ENCODE measurements at places on chromosomes 7 and 10.

DNA sequence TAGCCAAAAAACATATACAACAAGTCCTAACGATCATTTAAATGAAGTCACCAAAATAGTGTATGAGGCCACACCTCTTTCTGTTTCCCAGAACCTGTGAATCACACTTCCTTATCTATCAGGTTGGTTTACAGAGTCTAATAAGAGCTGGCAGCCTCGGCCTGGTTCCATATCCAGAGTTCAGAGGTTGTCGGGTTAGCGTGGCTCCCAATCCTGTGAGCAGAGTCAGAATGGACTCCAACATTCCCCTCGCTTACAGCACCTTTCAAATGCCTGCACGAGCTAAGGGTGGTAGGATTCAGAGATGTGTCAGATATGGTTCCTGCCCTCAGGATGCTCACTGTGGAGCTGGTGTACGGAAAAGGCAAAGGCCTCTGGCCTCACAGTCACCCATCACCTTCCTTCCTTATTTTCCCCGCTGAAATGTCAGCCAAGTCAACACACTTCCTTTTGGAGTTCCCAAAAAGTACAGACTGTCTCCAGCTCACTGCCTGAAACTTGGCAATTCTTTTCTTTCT is 6.0 kb downstream of the IL15RA start:
- no peak for DNase-seq

GRCh38 chr7:45114926-45115325 is 3.4 kb upstream of the TBRG4 start:
- no peak for DNase-seq

- peak; percentile 98 for DNase-seq
Measured at GRCh38 chr10:88385601-88386203, 197.4 kb downstream of the RNLS start.

DNA sequence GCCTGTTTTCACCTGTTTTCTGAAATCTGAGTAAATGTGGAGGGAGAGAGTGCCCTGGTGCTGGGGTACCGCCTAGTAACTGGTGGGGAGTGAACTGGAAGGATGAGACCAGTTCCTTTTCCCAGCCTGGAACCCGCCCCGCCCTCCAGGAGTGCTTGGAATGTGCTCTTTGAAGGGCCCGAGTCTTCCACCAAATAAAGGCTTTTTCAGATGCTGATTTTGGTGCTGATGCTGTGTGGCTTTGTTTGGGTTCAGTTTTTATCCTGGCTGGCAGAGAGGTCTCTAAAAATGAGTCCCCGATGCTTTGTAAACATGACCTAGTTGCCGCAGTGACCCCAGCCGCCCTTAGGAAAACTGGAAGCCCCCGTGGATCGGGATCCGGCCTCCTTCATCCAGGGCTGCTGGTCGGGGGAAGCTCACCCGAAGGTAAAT is 25.9 kb downstream of the FOXK1 start:
- no peak for DNase-seq

GRCh38 chr7:79471283-79471682 is 17.8 kb upstream of the MAGI2 start:
- no peak for DNase-seq

DNA sequence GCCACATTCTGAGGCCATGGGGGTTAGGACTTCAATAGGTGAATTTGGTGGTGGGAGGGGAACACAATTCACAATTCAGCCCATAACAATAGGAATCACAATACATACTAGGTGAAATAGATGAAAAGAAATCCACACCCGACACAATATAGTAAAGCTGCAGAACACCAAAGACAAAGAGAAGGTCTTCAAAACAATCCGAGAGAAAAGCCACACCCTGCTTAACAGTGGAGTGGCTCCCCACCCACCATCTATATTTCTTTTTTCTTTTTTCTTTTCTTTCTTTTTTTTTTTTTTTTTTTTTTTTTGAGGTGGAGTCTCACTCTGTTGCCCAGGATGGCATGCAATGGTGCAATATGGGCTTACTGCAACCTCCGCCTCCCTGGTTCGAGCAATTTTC is 14.7 kb upstream of the TIAL1 start:
- DNase-seq: no peak

GRCh38 chr7:14505906-14506305 is 396.6 kb downstream of the DGKB start:
- DNase-seq: no peak

DNA sequence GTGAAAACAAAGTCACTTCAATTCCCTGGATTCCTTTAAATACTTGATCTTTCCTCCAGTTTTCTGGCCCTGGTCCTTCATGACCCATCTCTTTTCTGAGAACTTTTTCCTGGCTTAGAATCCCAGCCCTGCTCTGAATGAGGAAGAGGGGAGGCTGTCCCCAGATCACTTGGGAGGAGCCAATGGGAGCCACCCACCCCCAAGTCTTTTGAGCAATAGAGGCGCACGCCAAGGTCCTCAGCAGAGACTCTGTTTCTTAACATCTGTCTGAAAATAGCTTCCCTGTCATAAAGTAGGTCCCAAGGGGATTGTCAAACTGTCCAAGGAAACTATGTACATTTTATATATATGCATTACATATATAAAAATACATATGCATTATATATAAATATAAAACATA is 126.8 kb downstream of the ADRA2A start:
- DNase-seq: no peak

- DNase-seq: no peak
Measured at GRCh38 chr10:23171232-23171876, 20.8 kb upstream of the PTF1A start.

GRCh38 chr7:36280840-36281812 is 108.5 kb upstream of the ANLN start:
- no peak for DNase-seq

DNA sequence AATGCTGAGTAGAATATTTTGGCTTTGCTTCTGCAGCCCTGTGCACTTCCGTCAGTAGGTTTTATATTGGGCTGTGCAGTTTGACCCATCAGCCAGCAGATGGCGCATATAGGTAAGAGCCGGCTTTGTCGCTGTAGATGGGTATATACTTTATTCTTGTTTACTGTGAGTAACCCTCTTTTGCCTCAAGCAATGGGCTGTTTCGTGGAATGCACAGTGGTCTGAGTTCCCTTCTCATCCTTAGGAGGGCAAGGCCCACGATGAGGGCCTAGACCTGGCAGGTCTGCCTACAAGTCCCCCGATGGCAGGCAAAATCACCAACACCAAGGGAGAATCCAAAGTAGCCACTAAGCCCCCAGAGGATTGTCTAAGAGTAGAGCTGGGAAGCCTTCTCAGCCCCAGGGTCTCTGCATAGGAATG is 1002.9 kb upstream of the KCND2 start:
- peak; percentile 61 for DNase-seq
